ENCODE measurements at places on chromosomes 12 and 14. TPM values are rescaled to one million over a fixed set of nuclear protein-coding genes. Genes with fewer than 3 reads are reported as not detected.

Gene BBOF1
- total RNA-seq: 10.6 TPM

Gene SMCO2
- not detected for total RNA-seq

Gene FOXM1
- total RNA-seq: 43.2 TPM

Gene ACSM4
- total RNA-seq: not detected

Gene ABHD12B
- total RNA-seq: 0.35 TPM

Gene TPH2
- total RNA-seq: not detected

Gene IAPP
- not detected for total RNA-seq

Gene IFT81
- total RNA-seq: 13.5 TPM

Gene PHC1
- total RNA-seq: 29.1 TPM

Gene CRIP1
- total RNA-seq: 0.53 TPM

Gene CAPZA3
- total RNA-seq: not detected

Gene DEPDC4
- not detected for total RNA-seq

Gene FAM161B
- 4.6 TPM for total RNA-seq

Gene KRT78
- total RNA-seq: not detected

Gene PRIM1
- total RNA-seq: 12.4 TPM

Gene FAR2
- 8.7 TPM for total RNA-seq

Gene CMKLR1
- not detected for total RNA-seq

Gene AKAP3
- not detected for total RNA-seq

Gene ACSS3
- 14.4 TPM for total RNA-seq

Gene TOMM20L
- not detected for total RNA-seq

Gene NEUROD4
- not detected for total RNA-seq

Gene TGFB3
- 45.2 TPM for total RNA-seq

Gene LRRC10
- not detected for total RNA-seq

Gene PDZRN4
- not detected for total RNA-seq

Gene RASAL1
- not detected for total RNA-seq

Gene LALBA
- not detected for total RNA-seq

Gene AMHR2
- total RNA-seq: not detected

Gene PTGER2
- total RNA-seq: 63.4 TPM

Gene LHX5
- total RNA-seq: not detected

Gene CPNE6
- total RNA-seq: not detected

Gene GDF3
- not detected for total RNA-seq

Gene TMEM229B
- total RNA-seq: 0.58 TPM

Gene MMAB
- 126 TPM for total RNA-seq

Gene SRGAP1
- 6.2 TPM for total RNA-seq

Gene GLT1D1
- not detected for total RNA-seq

Gene CATSPERB
- total RNA-seq: under 0.01 TPM

Gene PLEKHD1
- total RNA-seq: not detected

Gene SLC22A17
- total RNA-seq: 16.8 TPM

Gene KLHDC1
- total RNA-seq: 3.4 TPM

Gene SSTR1
- total RNA-seq: 3.5 TPM

Gene LRRC43
- total RNA-seq: 11.5 TPM

Gene IGF1
- not detected for total RNA-seq

Gene CLEC4D
- total RNA-seq: not detected

Gene AQP6
- not detected for total RNA-seq

Gene NYNRIN
- 12.1 TPM for total RNA-seq

Gene APOF
- total RNA-seq: not detected

Gene MYO1H
- total RNA-seq: not detected

Gene LMNTD1
- total RNA-seq: not detected

Gene FGD6
- 4.9 TPM for total RNA-seq

Gene MANSC4
- not detected for total RNA-seq

Gene FITM1
- not detected for total RNA-seq

Gene SLC39A5
- not detected for total RNA-seq

Gene MDM2
- total RNA-seq: 66.6 TPM

Gene ARMH4
- 0.71 TPM for total RNA-seq

Gene TDRD9
- under 0.01 TPM for total RNA-seq

Gene PMEL
- 0.58 TPM for total RNA-seq

Gene MIS18BP1
- total RNA-seq: 33.0 TPM

Gene KLC1
- total RNA-seq: 179 TPM
